ENCODE measurements at places on chromosomes 16 and 17.

DNA sequence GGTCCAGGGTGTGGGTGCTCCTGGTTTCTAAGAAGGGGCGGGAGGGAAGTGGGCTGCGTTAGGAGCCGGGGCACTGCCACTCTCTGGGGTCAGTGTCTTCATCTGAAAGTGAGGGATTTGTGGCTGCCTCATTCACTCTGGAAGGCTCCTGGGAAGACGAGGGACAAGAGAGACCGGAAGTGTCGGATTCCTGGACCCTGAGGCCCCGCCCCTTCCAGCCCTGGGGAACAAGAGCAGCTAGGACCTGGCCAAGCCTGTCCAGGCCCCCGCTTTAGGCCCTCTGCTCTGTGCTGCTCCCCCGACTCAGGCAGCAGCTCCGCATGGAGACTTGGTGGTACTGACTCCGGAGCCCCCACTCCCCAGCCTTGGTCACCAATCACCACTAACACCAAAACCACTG lies 6.5 kb downstream of the LGALS3BP start:
- no peak for DNase-seq

- DNase-seq, result no peak
These were observed 62.7 kb upstream of the GSE1 start for GRCh38 chr16:85550422-85550864.

DNA sequence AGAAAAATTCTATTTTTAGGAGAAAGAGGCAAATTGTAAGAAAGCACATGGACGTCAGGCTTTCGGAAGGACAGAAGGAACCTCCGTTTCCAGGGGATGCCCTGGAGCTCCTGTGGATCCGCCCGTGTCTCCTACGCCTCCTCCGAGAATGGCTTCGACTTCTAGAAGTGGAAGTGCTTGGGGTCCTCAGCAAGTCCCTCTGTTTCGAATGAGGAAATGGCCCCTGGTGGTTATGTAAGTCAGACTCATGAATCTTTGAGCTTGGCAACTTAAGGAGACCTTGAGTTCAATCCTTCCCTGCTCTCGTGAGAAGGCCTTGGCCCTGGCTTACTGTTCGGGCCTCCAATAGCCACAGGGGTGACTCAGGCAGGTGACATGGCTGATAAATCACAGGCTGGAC lies 38.9 kb downstream of the COX4I1 start:
- no peak for DNase-seq

- peak; percentile 90 for DNase-seq
These were observed 13.7 kb downstream of the CAMKK1 start for GRCh38 chr17:3879186-3879585.

GRCh38 chr17:72878975-72879660 lies 213.4 kb downstream of the SLC39A11 start:
- DNase-seq, result no peak

DNA sequence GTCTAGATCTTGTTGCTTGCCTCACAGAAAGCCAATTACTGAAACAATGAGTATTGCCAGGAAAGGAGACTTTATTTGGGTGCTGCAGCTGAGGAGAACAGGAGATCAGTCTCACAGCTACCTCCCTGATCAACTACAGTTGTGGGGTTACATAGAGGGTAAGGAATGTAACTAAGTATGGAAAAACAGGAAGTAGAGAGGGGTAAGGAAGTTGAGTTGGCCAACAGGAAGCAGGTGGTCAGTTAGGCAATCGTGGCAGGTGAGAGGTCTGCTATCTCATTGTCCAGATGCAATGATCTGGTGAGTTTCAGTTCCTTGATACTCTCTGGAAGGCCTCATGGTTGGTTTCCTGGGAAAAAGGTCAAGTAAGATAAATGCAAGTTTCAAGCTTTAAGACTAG lies 333.1 kb upstream of the GOT2 start:
- DNase-seq, result no peak

- no peak for DNase-seq
These were observed 26.7 kb downstream of the METRNL start for GRCh38 chr17:83106056-83106588.

DNA sequence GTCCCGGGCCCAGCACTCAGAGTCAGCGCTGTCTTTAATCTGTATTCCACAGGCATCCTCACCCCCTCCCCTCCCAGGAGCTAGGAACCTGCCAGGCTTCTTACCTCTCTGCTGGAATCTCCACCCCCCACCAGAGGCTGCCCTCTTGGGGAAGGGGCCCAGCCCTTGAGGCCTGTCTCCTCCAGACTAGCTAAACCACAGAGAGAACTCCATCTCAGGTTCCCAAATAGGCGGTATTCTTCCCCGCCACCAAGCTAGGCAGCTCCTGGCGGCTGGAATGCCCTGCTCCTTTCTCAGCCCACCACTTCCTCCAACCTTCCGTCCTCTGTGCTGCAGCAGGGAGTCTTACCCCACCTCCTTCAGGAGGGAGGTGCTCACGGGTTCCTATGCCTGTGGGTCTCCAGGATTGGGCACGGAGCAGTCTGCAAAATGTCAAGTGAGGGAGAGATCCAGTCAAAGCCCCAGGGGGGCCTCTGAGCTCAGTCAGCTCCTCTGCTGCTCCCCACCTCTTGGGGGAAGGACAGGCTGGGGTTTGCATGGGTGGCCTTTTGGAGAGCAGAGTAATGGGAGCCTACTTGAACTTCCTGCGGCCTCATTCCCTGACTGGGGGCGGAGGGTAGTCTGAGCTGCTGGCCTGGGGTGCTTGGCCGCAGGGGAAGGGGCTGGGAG lies 55.7 kb downstream of the SREBF1 start:
- no peak for DNase-seq

- DNase-seq, result no peak
These were observed 17.2 kb downstream of the CD300LB start for GRCh38 chr17:74513987-74514631.

GRCh38 chr16:89197633-89198416 lies 2.5 kb downstream of the SLC22A31 start:
- no peak for DNase-seq

- DNase-seq, result no peak
These were observed 16.3 kb downstream of the C16orf46 start for GRCh38 chr16:81060576-81061306.

GRCh38 chr17:49730785-49731434 lies 23.1 kb upstream of the SLC35B1 start:
- DNase-seq, result no peak

- DNase-seq, result no peak
These were observed 139.8 kb downstream of the KATNIP start for GRCh38 chr16:27689711-27690110.
